ENCODE measurements at places on chromosomes 11 and 22.

DNA sequence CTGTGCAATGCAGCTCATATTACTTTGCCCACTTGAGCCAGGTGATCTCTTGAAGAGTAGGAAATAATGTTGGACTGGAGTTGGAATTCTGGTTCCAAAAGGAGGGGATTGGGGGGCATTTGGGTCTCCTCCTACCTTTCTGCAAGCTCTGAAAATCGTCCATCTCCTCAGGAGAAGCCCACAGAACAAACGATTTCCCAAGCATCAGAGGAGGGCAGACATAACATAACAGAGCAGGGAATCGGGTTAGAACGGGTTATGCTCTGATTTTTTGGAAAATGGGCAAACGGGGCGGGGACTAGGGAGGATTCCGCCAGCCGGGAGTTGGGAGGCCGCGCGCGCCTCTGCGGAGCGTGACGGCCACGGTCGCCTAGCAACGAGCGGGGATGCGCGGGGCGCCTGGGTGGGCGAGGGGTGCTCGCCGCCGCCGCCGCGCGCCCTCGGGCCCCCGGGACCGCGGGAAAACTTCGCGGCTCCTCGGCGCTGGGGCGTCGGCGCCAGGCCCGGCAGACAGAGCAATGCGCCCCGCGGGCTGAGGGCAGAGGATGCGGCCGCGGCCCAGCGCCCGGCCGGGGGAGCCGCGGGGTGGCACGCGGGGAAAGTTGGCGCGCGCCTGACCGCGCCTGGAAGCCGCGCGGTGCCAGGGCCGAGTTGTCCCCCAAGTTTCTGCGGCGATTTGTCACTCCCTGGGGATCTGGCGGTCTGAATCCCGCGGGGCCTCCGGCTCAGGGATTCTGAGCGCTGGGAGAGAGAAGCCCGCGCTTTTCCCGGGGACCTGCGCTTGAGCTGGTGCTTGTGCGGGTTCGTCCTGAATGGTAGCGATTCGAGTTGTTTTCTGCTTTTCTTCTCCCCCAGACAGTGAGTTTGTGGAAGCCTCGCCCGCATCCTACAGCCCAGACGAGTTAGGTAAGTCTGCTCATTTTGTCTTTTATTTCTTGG lies 27.8 kb upstream of the AMOTL1 start:
- peak; percentile 70 for DNase-seq

- no peak for DNase-seq
Observed at GRCh38 chr11:62854013-62854824, 14.8 kb upstream of the WDR74 start.

- no peak for DNase-seq
Observed at GRCh38 chr11:111225881-111226280, 19.6 kb upstream of the POU2AF2 start.

GRCh38 chr11:17385926-17386325 lies 2.5 kb downstream of the KCNJ11 start:
- DNase-seq = no peak

DNA sequence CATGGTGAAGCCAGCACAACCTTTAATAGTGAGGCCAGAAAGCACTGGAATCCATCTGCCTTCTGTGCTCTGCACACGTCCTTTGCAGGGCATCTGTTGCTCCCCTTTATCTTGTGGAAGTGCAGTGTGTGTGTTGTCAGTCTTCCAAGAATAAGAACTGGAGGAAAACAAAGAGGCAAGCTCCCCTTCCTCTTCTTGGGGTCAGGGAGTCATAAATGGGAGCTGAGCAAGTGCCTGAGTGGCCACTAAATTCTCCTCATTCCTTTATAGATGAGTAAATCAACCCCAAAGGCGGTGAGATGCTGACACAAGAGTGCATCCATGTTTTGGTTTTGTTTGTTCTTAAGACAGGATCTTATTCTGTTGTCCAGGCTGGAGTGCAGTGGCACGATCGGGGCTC lies 38.3 kb downstream of the WT1 start:
- no peak for DNase-seq

- no peak for DNase-seq
Observed at GRCh38 chr11:107006076-107006833, 12.0 kb downstream of the GUCY1A2 start.

DNA sequence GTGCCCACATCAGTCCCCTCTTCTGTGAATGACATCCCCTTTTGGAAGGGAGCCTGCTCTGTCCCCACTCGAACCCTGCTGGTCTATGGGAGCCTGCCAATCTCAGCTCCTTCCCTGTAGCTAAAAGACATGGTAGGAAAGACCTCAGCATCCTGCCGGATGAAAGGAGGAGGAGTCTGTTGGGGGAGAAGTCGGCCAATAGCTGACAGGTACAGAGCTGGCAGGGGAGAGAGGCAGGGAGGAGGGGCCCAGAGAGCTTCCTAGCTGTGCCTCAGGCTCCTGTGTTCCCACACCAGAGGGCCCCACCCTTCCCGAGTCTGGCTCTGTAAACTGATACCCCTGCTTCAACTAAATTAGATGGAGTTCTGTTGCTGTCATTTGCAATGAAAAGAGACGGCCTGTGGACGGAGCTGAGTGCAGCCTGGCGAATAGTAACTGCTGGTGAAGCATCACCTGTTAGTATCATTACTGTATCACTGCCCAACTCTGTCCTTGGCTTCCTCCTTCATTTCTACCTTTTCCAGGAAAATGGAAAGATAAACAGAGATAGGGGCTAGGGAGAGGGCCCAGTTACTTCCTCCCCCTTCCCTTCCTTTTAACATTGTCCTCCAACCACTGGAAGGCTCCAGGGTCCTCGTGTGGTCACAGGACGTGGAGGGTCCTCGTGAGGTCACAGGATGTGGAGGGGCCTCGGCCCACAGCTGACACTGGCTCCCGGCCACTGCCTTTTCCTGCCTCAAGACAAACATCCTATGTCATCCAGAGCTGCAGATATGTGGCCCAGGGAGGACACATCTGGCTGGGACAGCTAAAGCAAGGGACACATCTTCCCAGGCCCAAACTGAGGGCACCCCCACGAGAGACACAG lies 15.1 kb downstream of the FXYD6 start:
- DNase-seq = peak; percentile 96

DNA sequence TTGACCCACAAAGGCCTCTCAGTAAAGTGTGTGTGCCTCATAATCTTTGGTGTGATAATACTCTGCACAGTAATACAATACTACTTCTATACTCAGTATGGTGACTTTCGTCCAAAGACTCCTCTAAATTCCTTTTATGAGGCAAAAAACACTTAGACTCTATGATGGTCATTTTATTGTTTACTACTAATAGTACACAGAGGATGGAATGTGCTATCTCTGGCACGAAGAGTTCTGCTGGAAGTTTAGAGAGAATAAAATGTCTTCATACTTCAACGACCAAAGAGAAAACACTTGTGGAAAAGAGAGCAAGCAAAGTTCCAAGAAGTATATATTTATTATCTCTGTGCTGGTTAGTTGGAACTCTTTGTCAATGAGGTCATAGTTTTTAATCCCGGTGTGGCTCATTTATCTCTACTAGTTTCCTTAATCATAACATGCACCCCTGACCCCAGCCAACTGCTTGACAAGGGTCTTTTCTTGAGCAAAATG lies 7.5 kb upstream of the CSTF3 start:
- DNase-seq = no peak

DNA sequence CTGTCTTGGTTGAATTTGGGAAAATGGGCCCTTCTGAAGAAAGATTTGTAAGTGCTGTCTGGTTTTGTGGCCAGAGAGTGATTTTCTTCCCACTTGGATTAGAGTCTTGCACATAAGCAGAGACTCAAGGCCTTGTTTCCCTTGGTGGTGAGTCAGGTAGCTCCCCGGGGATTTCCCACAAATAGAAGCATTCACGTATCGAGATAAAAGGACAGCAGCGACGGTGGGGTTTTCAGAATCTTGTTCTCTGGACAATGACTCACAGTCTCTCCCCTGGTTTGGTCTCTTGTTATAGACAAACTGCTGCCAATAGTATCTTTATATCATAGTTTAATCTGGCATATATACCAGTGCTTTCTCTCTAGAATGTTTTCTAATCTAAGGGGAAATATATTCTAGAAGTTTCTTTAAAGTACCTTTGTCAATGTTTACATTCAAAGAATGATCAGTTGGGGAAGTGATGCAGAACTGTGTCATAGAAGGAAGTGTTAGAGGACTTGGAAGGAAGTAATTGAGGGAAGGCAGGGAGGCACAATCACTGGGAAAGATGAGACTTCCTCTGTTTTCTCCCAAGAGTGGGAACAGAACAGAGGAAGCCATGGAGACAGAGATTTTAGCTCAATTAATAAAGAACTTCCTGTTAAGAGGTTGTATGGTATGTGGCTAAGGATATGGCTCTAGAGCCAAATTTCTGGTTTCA lies 18.1 kb downstream of the POLA2 start:
- DNase-seq = no peak
